ENCODE measurements at places on chromosomes 3 and 15. TPM values are rescaled to one million over a fixed set of nuclear protein-coding genes. Genes with fewer than 3 reads are reported as not detected.

Gene RTP1
- not detected for polyA plus RNA-seq

Gene PLSCR4
- not detected for polyA plus RNA-seq

Gene C2CD4A
- not detected for polyA plus RNA-seq

Gene CLDN16
- polyA plus RNA-seq, result not detected

Gene SI
- polyA plus RNA-seq, result not detected

Gene CNTN3
- polyA plus RNA-seq, result not detected

Gene NRROS
- polyA plus RNA-seq, result 18.9 TPM

Gene SEMA3G
- polyA plus RNA-seq, result 0.04 TPM

Gene SH2D7
- not detected for polyA plus RNA-seq

Gene SLC27A2
- 0.83 TPM for polyA plus RNA-seq

Gene C15orf62
- 0.09 TPM for polyA plus RNA-seq

Gene ZDHHC23
- polyA plus RNA-seq, result 4.1 TPM

Gene LRRIQ4
- polyA plus RNA-seq, result not detected

Gene SNTN
- polyA plus RNA-seq, result not detected

Gene SEMA3F
- not detected for polyA plus RNA-seq

Gene TMEM207
- polyA plus RNA-seq, result not detected

Gene LRRC31
- polyA plus RNA-seq, result not detected

Gene CDHR4
- not detected for polyA plus RNA-seq

Gene GMNC
- polyA plus RNA-seq, result not detected

Gene NPAP1
- not detected for polyA plus RNA-seq

Gene GP5
- 0.05 TPM for polyA plus RNA-seq

Gene CPEB1
- polyA plus RNA-seq, result 0.11 TPM

Gene NUP210
- polyA plus RNA-seq, result 72.2 TPM

Gene GOLGA6L26
- not detected for polyA plus RNA-seq

Gene SLC41A3
- 18.1 TPM for polyA plus RNA-seq

Gene ALS2CL
- polyA plus RNA-seq, result 0.10 TPM

Gene CSPG5
- 0.41 TPM for polyA plus RNA-seq

Gene PLOD2
- polyA plus RNA-seq, result not detected

Gene IDH3A
- 62.1 TPM for polyA plus RNA-seq

Gene CCDC13
- polyA plus RNA-seq, result 1.1 TPM

Gene TIMP4
- not detected for polyA plus RNA-seq

Gene SCAMP5
- polyA plus RNA-seq, result 0.24 TPM

Gene WDR49
- polyA plus RNA-seq, result not detected

Gene DOCK3
- polyA plus RNA-seq, result not detected

Gene FILIP1L
- polyA plus RNA-seq, result 1.1 TPM

Gene COL6A5
- not detected for polyA plus RNA-seq

Gene PYGO1
- not detected for polyA plus RNA-seq

Gene PLIN1
- polyA plus RNA-seq, result not detected

Gene PARP15
- polyA plus RNA-seq, result 16.6 TPM

Gene RSRC1
- polyA plus RNA-seq, result 42.3 TPM

Gene FGF12
- 0.38 TPM for polyA plus RNA-seq

Gene CFAP91
- polyA plus RNA-seq, result not detected
